ENCODE measurements at places on chromosomes 1 and 21. TPM values are rescaled to one million over a fixed set of nuclear protein-coding genes. Genes with fewer than 3 reads are reported as not detected.

The SELENBP1 gene
- polyA plus RNA-seq, result 0.53 TPM

The NOS1AP gene
- not detected for polyA plus RNA-seq

DNA sequence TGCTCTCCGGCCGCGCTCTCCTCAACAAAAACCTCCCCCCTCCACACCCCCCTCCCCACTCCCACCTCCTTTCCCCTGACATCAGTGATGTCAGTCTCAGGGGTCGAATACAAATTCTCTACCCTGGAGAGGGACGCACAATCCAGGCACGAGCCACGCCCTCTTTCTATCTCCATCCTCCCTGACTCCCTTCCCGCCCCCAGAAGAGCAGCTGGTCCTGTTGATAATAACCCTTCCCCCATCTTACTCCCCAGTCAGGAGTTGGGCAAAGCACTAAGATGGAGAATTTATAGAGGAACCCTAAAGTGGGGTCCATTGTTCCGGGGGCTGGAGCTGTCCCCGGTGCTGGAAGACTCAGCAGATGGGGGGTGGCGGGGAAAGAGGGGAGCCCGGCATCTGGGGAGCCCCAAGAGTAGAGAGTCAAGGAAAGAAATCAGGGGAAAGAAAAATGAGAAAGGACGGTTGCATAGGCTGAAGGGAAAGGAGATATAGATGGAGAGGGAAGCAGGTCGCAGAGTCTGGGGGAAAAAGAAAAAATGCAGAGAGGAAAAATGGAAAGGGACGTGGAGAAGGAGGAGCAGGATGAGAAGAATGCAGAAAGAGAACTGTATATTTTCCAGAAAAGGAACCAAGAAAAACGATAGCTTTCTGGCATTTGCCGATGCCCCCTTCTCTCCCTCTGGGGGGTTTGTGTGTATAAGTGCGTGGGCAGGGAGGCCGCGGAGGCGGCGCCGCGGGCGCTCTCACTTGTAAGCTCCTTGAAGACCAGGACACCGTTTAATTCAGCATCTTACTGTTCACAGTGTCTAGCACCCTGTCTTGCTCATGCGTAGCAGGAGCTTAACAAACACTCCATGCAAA, at the start of gene CELF3:
TSS of gene CELF3 (minus strand) at position 33 of the 861 bp plus-strand sequence. CDS start 783 bp downstream, outside the sequence.
- peak; percentile 12 for DNase-seq

The OLIG2 gene
- polyA plus RNA-seq, result not detected

DNA sequence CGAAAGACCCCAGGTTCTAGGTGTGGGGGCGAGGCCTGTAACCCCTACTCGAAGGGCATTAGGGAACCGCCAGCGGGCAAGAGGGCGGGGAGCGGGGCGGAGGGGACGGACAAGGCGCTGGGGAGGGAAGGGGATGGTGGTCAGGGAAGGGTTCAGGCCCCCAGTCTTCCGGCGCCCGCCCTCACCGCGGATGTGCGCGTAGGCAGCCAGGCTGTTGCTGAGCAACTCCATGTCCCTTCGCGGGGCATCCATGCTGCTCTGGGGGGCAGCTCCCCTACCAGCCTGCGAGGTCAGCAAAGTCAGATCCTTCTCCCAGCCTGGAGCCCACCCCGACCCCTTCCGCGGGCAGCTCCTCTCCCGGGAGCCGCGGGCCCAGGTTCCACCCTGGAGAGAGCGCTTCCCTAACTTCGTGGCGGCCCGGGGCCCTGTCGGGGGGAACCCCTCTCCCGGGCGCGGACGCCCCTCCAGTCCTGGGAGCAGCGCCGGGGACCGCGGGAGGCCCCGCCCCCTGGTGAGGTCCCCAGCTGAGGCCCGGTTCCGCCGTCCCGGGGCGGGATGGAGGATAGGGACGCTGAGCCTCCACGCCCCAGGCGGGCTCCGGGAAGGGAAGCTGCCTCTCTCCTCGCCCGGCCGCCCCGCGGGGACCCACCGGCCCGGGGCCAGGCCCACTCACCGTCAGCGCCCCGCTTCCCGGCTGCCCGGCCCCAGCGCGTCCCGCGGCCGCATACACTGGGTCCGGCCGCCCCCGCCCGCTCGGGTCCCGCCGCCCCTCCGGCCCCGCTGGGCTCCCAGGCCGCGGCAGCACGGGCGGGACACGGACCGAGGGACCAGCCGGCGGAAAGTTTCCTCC, 434 bp downstream of the EVA1B start:
- DNase-seq, result peak; percentile 23

GRCh38 chr1:212938846-212939245, 11.5 kb upstream of the VASH2 start:
- no peak for DNase-seq

GRCh38 chr1:162753998-162754585, 36.4 kb upstream of the HSD17B7 start:
- DNase-seq, result no peak

DNA sequence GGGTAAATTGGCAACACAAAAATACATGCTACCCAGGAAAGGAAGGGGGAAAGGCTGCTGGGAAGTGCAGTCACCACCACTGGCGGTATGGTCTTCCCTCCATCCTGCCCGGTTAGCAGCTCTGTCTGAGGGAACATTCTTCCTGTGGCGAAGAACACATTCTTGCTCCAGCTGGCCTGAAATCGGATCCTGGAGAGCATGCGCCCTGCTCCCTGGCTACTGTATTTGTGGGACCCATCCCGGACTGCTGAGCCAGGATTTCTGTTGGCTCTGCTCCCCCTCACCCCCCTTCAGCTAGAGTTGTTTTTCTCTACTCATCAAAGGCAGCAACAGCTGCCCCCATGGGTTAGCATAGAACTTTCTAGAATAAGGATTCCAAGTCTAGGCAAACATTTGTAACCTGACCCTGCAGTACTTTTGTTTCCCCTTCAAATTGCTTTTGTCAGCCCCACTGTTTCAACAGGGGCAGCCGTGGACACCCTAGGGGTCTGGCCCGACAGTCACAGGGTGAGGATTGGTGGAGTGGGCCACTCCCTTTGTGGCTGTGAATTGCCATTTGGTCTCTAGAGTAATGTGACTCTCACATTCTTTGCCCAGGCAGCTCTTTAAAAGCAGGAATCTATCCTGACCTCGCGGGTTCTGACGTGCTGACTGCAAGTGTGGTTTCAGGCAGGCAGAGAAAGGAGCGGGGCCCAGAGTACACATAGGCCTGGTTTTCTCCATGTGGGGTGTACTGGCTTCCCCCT, 157.7 kb downstream of the TOMM20 start:
- no peak for DNase-seq

Data from naive B cell (primary cell).